ENCODE measurements at places on chromosomes 11 and 22.
A peak's percentile ranks its signal among the peaks of the same experiment; 100 is the strongest.

GRCh38 chr22:40007853-40008710, 13.3 kb downstream of the FAM83F start:
- DNase-seq: no peak

GRCh38 chr11:134994431-134994830, 582.4 kb upstream of the B3GAT1 start:
- no peak for DNase-seq

DNA sequence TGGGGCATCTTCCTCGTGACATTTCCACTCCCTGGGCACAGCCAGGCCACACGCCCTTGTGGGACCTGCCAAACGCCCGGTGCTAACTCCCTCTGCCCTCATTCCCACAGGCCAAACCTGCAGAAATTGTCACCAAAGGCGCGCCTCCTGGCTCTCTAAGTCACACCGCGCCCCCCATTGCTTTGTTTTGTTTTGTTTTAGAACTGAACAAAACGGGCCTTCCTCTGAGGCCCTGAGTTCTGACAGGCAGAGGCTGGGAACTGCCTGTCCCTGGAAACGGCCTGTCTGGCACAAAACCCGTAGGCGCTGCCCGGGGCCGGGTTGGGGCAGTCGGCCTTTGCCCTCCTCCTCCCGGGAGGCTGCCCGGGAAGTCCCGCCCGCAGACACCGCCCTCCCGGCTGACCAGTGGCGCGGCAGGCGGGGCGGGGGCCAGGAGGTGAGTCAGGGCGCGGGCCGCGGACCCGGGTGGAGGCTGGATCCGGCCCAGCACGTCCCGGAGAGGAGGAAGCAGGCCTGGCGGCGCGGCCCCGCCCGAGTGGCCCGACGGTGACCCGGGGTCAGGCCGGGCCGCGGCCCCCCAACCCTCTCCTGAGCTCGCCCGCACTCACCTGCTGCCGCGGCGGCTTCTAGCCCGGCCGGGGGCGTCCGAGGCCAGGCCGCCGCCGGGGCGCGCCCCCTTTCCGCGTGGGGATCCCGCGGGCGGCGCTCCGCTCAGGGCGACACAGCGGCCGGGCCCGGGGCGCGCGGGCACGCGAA, 465 bp downstream of the SUN2 start:
- DNase-seq: peak; percentile 81

GRCh38 chr11:60193687-60194433, 11.0 kb upstream of the MS4A6A start:
- peak; percentile 54 for DNase-seq

GRCh38 chr11:70431611-70432010, 33.3 kb downstream of the CTTN start:
- no peak for DNase-seq

- no peak for DNase-seq
Observed at GRCh38 chr22:50656122-50657070, 16.2 kb upstream of the SHANK3 start.

GRCh38 chr11:11605821-11606450, 15.9 kb downstream of the GALNT18 start:
- no peak for DNase-seq
